Fibroblast of villous mesenchyme (primary cell): ENCODE measurements at places on chromosomes 6 and 20. TPM values are rescaled to one million over a fixed set of nuclear protein-coding genes. Genes with fewer than 3 reads are reported as not detected.
A peak's percentile ranks its signal among the peaks of the same experiment; 100 is the strongest.

- DNase-seq = no peak
These were observed 93.0 kb downstream of the NDUFAF5 start for GRCh38 chr20:13877793-13878192.

DNA sequence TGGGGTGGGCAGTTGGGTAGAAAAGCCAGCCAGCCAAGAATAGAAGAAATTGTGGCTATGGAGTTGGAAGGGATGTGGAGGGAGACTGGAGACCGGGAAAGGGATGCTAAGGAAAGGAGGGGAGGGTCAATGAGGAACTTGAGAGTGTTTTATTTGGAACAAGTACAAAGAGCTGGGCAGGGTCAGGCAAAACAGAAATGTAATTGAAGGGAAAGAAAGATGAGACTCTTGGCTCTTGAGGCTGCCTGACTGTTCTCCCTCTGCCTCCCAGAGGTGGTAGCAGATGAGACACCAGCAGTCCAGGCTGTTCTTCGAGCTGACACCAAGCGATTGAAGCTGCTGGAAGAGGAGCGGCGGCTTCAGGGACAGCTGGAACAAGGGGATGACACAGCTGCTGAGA is 12.7 kb downstream of the ABCF1 start:
- DNase-seq = no peak

DNA sequence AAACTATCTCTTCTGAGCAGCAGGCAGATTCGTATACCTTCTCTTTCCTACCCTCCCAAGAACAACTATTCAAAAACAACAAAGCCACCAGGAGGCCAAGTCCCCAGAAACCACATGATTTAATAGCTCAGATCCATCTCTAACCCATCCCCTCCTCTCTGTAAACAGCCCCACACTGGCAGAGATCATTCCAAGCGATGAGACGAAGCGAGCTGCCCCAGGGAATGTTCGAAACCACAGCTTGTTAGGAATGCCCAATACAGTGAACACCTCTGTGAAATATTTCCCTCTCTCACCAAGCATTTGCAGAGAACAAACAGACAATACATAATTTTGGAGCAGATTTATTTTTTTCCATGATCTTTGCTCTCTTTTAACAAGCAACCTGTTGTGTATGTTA is 231.8 kb downstream of the SOD2 start:
- peak; percentile 8 for DNase-seq

DNA sequence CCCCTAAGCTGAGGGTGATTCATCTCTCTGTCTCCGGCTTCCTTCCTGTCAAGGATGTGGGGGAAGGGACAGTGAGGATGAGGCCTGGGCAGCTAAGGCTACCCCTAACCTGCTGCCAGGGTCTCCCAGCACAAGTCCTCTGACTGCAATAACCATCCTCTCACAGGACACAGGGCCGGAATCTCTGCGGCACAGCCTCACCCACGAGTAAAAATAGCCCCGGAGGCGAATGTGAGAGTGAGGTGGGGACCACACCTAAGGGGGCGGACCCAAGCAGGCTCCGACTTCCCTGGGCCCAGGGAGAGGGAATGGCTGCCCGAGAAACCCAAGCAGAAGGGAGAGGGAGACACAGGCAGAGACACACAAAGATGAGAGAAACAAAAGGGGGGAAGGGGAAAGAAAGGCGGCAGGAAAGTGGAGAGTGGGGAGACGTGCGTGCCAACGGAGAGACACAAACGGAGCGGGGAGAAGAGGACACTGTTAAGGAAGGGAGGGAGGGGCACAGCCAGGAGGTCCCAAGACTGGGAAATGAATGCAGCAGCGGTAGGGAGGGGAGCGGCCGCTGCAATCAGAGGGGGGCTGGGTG is 1.4 kb downstream of the CLIC1 start:
- DNase-seq = peak; percentile 62

Gene RTEL1
- 11.7 and 14.2 TPM in 2 replicates for total RNA-seq

Gene FUCA2
- total RNA-seq = 54.1 and 58.7 TPM in 2 replicates

DNA sequence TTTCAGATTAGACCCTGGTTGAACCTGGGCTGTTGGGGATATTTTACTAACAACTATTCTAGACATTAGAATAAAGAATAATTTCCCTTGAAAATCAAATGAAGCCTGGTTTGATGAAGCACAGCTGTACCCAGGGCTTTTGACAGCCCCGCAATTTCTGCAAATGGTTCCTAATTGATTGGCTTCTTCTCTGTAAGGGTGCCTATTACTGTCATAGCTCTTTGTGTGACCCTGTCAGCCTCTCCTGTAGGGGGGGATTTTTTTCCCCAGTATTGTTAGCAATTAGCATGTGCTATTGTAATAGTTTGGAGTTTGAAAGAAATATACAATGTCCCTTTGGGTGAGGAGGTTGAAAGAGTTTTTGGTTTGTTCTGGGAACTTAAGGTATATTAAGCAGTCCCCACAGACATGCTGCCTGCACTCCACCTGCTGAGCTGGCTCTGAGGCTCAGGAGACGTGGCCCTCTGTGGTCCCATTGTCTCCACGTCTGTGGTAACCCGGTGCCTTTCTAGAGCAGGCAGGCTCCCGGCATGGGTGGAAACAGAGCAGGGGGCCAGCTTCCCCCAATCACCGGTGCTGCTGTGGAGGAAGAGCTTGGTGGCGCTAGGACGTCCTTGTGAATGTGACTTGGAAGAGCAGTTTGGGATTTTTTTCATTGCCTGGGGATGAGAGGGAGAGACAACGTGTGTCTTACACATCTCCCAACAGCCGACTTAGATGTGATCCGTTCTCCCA is 47.3 kb upstream of the CLDN20 start:
- DNase-seq = no peak

- DNase-seq = no peak
These were observed 17.1 kb downstream of the RALGAPA2 start for GRCh38 chr20:20695250-20695816.

DNA sequence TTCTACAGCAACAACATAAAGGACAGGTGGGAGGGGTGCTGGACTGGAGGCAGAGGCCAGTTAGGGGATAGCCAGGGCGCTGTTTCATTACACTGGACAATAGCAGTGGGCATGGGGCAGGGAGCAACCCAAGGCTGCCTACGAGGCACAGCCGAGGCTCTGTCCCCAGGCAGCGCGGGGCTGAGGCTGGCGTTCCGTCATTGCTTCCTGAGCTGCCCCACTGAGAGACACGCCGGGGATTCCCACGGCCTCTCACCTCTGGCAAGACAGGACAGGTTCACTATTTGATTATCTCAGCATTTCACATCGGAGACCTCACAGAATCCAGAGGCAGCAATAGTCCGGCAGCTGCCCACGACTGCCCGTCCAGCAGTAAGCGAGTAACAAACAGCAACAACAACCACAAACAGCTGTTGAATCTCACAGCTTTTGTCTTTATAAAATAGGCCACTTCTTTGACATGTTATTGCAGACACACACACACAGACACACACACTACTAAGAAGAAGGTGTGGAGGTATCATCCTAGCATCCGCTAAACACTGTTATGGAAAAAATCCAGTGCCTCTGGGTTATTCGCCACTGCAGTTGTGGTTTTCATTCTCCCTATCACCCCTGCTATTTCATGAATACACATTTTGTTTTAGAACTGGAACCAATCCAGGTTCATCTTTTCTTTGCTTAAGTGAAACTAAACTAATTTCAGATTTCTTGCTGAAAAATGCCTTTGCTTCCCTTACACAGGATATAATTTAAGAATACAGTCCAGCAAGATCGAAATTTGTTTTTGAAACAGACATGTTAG is 19.5 kb downstream of the KIF25 start:
- DNase-seq = no peak

DNA sequence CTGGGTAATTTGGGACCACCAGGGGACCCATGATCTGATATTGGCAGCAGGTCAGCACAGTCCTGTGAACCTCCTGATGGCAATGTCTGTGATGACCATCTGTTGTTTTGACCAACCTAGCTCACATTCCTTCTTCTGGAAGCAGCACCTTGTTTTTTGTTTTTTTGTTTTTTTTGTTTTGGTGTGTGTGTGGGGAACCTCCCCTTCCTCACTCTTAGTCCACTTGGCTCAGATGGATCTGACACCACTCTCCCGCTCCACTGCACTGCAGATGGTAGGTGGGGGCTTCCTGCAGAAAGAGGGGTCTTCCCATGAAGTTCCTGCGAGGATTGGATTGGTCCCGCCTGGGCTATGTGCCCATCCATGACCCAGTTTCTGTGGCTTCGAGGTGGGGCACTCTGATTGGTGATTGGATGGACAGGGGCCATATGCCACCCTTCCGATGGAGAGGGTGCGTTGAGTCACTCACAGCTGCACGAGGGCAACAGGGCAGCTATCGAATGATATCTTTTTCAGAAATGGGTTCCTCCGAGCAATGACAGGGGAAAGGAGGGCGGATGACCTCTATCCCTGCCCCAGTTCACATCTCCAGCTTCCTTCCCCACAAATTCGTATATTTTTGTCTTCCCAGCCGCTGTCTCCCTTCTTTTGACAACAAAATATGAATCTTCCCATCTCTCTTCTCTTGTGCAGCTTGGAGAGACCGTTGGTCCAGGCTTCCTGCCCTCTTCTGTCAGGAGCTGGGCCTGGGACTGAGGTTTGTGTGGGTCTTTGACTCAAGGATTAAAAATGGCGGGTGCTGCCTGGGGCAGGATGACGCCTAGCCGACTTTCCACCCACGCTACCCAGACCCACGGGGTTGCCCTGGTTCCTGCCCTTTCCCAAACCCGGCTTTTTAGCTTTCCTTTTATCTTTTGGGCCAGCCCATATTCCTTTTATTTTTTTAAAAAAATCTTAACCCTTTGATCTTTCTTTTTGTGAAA is 132.1 kb upstream of the KCNG1 start:
- DNase-seq = no peak

Gene PPIL1
- total RNA-seq = 25.4 and 55.3 TPM in 2 replicates

DNA sequence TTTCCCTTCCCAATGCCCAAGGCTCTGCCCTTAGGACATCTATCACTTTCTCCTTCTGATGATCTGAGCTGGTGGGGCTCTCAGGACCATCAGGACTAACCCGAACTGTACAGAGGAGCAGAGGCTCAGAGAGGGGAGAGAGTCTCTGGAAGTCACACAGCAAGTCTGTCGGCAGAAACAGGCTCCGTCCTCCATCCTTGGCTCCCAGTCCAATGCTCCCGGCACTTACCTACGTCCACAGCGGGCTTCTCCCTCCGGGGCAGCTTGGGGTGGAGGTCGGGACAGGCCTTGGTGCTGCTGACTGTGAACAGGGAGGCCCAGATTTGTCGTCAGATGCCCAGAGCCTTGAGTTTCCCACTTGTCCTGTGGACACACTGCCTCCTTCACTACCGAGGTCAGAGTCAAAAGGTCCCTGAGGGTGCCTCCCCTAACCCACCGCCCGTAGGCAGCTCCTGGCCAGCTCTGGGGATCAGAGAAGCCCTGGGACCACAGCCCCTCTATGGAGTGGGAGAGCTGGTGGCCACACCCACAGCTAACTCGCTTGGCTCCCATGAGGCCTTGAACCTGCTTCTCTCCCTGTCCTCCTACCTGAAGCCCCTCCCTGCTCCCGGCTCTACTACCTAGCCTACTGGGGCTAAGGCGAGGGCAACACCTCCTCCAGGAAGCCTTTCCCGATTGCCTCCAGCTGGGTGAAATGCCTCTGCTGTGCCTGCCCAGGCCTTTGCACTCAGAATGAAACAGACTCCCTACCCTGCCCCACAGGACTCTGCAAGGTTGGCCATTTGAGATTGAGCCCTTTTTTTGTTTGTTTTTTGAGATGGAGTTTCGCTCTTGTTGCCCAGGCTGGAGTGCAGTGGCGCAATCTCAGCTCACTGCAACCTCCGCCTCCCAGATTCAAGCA is 22.6 kb downstream of the VSTM2L start:
- DNase-seq = no peak

DNA sequence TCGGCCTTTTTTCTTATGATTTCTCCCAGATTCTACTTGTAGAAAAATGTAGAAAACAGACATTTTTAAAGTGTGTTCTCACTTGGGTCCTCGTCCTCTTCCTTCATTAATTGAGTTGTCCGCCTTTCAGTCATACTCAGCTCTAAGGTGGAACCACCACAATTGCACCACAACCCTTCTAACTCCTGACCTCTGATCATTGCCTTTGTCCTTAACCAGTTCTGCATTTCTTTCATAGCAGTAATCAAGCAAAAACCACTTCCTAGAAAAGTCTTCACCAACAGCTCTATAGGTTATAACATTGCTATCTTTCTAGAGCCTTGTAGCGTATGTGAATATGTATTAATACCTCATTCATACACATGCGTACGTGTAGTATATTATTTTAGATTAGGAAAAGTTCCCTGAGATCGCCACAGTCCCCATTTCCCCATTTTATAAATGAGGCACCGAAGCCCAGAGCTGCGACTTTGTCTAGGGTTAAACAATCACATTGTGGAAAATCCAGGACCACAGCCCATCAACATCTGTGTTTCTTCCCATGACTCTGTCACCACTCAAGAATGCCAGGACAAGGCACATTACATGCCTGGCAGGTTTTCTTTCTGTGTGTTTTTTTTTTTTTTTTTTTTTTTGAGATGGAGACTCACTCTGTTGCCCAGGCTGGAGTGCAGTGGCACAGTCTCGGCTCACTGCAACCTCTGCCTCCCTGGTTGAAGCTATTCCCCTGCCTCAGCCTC is 175.5 kb downstream of the BTBD3 start:
- no peak for DNase-seq

- DNase-seq = peak; percentile 32
These were observed 13.8 kb upstream of the GTF3C6 start for GRCh38 chr6:110944681-110945151.

DNA sequence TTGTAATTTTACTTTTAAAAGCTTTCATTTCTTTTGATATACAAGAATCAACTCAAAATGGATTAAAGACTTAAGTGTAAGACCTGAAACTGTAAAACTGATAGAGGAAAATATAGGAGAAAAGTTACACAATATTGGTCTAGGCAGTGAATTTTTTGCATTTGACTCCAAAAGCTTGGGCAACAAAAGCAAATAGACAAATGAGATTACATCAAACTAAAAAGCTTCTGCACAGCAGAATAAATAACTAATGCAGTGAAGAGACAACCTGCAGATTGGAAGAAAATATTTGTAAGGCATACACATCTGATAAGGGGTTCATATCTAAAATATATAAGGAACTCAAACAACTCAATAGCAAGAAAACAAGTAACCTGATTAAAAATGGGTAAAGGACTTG is 3.0 kb downstream of the GABRR1 start:
- DNase-seq = no peak

GRCh38 chr6:94049001-94049400 is 629.6 kb upstream of the EPHA7 start:
- no peak for DNase-seq

DNA sequence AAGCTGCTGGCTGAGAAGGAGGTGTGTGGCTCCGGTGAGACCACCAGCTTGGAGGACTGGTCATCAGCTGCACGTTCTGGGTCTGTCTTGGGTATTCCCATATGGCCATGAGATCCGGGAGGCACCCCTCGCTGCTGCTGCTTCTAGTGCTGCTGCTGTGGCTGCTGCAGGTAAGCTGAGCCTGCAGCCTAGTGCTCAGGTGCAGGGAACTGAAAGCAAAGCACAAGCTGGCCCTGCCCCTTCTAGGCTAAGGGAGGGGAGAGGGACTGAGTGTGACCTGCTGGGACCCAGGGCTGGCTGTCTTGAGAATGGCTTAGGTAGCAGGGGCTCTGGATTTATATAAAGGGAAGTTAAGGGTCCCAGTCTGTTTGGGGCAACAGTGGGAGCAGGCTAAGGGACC is 403 bp downstream of the CDH26 start:
- DNase-seq = no peak

Gene NR2E1
- not detected in 2 replicates for total RNA-seq

- peak; percentile 52 for DNase-seq
These were observed 23.5 kb downstream of the CARMIL1 start for GRCh38 chr6:25302677-25303128.

- DNase-seq = peak; percentile 51
These were observed 31.3 kb downstream of the TRMT6 start for GRCh38 chr20:5918856-5919625.
